ENCODE measurements at places on chromosomes 6 and 20. TPM values are rescaled to one million over a fixed set of nuclear protein-coding genes. Genes with fewer than 3 reads are reported as not detected.

The EBF4 gene
- total RNA-seq: 14.9 TPM

The SASH1 gene
- total RNA-seq: not detected

The BPI gene
- total RNA-seq: not detected

The GSTA2 gene
- not detected for total RNA-seq

The SIRPB1 gene
- total RNA-seq: 13.3 TPM

The GTF2H4 gene
- 30.0 TPM for total RNA-seq

The ULBP3 gene
- total RNA-seq: 0.93 TPM

The SLC32A1 gene
- not detected for total RNA-seq

The BFSP1 gene
- total RNA-seq: not detected

The RGS17 gene
- not detected for total RNA-seq

DNA sequence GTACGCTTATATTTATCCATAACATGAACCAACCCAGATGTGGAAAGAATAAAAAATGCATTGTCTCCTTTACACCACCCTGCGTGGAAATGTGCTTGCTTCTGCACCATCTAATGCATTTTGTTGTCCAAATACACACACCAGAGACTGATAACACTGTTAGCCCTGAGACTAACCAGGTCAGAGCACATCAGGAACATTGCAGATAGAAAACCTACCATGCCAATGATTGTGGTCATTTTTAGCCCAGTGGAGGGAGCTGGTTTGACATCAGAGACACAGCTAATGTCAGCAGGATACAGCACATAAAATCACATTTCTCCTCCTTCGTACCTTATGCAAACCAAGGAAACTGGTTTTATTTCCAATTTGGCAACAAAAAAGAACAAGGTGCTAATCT lies 528.7 kb downstream of the DOK5 start:
- DNase-seq: no peak

DNA sequence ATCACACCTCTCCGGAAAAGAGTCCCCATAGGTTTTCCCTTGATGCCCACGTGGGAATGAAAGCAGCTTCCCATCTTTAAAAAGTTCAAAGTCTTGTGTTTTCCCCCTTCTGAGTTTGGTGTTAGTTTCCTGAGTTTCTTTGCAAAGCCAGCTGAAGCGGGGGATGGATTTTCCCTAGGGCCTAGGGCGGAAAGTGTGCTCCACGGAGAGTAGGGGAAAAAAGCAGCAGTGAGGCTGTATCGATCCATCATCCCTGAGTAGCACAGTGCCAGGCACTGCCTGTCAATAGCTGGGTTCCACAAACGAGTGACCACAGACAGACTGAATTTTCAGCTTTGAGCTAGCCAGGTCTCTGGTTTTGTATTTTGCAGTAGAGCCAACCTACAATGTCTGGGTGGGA lies 1.3 kb downstream of the DAAM2 start:
- no peak for DNase-seq

DNA sequence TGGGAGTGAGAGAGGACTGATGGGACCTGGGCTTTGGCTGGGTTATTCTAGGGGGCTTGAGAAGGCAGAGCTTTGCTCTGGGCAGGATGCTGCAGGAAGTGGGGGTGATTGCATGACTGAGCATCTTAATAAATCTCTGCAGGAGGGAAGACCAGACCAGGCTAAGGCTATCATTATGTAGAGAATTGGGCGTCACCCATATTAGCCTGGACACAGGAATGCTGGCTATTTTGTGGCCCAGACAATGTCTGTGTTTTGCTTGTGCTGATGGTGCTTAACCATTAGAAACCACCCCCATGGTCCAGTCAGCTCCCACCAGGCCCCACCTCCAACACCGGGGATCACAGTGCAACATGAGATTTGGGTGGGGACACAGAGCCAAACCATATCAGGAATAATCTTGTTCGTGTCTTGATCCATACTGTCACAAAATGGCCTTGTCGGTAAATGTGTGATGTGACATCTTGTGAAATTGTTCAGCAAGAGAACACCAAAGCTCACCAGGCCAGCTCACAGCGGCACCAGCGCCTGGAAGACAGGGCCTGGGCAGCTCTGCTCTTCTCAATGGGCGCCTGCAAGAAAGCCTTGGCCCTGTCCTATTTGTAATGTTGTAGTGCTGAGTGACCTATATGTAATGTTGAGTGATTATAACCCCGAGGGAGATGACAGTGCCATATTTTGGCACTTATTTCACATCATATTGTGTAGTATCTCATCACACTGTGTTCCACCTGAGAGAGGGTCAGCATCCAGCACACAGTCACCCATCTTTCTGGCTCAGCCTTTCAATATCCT lies 211.8 kb downstream of the QKI start:
- no peak for DNase-seq

DNA sequence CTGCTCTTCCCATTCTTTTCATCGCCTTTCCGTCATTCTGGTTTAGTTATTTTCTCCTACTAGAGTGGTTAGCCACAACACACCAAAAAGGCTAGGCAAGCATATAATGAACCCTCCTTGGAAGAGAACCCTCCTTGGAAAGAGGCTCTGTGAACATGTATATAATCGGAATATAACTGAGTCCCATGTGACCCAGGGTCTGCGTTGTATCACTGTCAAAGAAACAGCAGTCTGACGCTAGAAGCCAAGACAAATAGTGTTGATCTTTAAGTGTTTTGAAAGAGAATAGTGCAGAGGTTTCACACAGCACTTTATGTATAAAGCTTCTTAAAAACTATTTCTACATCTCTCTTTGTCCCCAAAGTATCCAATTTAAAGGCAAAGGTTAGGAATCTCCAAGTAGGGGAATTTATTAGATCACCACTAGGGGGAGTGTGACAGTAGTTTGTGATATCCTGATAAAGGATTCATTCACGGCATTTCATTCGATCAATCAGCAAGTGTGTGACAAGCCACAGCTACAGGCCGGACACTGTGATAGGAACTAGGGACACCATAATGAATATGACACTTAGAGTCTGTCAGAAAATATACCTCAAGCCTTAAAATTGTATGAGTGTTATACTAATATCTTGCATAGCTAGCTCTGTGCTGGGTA lies 395.3 kb downstream of the CD109 start:
- DNase-seq: no peak

DNA sequence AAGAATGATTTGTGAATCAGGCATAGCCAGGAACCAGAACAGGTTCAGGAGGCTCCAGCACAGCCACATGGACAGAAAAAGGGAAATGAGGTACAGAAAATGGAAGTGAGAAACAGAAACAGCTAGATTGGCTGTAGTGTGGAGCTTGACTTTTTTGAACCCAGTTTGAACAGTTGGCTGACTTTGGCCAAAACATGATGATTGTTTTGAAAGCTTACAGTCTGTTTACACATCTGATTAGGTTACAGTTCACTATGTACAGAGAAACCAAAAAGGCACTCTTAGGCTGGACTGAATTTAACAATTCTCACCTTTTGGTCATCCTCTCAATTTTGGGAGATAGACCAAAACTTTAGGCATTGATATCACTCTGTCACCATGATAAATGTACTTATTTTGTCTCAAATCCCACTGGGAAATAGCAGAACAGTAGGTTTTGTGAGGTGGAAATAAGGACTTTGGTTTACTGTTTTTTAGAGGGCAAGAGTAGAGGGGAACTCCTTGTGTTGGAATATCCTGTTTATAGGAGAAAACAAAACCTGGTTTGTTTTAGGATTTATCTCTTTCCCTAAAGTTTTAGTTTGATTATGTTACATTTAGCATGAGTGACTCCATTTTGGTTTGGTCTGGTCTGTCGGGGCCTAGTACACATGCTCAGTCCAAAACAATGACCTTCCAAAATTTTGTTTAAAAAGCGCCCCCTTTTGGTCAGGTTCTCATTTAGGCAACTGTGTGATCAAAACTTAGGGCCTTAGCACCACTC lies 123.1 kb downstream of the OLIG3 start:
- no peak for DNase-seq

- DNase-seq: no peak
These were observed 126.0 kb upstream of the PMEPA1 start for GRCh38 chr20:57835588-57836455.

DNA sequence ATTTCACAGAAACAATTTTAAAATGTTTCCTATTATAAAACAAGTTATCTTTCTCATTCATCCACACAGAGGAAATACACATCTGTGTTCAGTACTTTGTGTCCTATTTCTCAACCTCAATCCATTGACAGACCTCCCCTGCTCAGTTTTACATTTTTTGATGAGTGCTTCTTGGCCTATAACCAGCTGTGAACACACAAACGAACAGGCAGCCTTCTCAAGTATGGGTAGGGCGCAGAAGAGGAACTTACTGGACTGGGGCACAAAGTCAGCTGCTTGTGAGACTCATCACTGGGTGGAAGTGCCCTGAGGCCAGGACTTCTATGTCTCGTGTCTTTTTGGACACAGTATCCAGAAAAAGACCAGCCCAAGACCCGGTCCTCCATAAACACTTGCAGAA lies 2.8 kb downstream of the RPS6KA2 start:
- DNase-seq: no peak

DNA sequence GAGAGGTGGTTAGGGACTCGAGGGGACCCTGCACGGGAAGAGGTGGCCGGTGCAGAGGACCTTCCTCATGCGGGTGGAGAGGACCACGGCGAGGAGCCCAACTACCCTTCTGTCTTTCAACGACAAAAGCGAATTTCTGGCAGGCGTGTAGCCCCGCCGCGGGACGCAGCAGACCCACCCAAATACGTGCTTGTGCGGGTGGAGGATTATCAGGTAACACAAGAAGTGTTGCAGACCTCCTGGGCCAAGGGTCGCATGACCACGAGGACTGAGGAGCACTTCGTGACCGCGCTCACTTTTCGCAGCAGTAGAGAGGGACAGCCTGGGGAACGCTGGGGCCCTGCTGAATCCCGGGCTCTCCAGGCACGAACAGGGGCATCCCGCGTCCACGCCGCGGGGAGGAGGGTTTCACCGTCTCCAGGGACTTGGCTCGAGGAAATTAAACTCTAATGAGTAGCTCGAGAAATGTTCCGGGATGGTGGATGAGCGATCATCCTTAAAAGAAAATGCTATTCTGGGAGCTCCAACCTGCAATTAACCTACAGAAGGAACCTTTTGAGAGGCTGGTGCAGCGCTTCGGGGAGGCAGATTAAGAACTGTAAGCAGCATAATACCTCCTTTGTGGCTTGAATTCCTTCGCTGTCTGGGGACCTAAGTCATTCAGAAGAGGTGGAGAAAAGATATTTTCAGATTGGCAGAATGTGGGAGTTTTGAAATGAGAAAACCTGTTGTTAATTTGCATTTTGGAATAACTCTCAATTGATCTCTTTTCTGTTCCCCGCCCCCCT lies 804 bp downstream of the C6orf141 start:
- no peak for DNase-seq

GRCh38 chr6:125747589-125748405 lies 1.6 kb upstream of the HEY2 start:
- DNase-seq: peak; percentile 39

GRCh38 chr20:32841174-32841573 lies 17.5 kb upstream of the EFCAB8 start:
- DNase-seq: no peak

DNA sequence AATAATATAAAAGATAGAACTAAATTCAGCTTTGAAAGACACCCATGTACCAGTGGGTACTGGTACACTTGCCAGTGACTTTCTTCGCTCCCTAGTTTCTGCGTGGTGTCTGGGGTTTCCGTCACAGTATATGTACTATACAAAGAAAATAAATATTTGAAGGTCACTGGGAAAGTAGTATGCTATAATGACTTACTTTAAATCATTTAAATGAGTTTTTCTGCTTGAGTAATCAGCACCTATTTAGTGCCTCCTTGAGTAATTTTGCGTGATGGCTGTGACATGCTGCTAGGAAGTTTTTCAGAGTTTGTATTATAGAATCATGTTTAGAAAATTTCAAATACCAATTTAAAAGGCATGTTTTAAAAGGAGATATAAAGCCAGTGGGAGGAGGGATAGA lies 3.2 kb upstream of the CTCFL start:
- DNase-seq: no peak

GRCh38 chr6:57257911-57258541 lies 35.9 kb upstream of the RAB23 start:
- no peak for DNase-seq

All from naive thymus-derived CD8-positive, alpha-beta T cell (primary cell).